ENCODE measurements at places on chromosomes 4 and X. TPM values are rescaled to one million over a fixed set of nuclear protein-coding genes. Genes with fewer than 3 reads are reported as not detected.

Gene SLC26A1
- 0.88 TPM for total RNA-seq

Gene ZDHHC15
- total RNA-seq = not detected

Gene ODAPH
- total RNA-seq = 6.2 TPM

Gene PNMA3
- 0.55 TPM for total RNA-seq

Gene ARMCX1
- not detected for total RNA-seq

Gene PNMA6A
- not detected for total RNA-seq

GRCh38 chr4:53598901-53599300 lies 7.6 kb upstream of the LNX1 start:
- no peak for DNase-seq

DNA sequence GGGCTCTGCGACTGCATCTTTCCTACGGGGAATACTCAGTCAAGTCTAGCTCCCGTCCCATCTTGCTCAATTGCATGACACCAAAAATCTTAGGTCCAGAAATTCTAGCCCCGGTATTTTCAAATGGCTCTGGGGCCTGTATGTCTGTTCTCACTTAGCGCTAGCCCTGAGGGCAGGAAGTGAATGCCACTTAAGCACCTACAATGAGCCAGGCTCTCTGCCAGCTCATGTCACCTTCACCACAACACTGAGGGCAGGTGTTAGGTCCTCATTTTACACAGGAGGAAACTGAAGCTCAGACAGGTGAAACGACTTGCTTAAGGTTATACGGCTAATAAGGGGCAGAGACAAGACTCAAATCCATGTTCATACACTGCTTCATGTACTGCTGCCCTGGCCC lies 282.8 kb downstream of the PPP1R2C start:
- DNase-seq = no peak

DNA sequence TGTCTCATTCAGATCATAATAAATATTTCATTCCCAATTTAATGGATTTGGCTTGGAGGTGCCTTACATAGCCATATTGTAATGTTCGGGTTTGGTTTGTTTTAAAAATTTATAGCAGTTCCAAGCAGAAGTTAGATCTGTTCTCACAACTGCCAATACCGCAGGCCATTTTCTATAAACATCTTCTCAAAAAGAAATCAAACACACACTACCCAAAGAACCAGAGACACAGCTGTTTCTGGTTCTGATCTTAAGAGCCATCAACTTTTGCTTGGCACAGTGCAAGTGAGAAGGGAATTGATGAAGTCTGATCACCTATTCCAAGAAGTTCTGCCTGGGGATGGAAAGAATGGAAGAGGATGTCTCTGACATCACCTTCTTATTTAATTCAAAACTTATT lies 22.9 kb downstream of the MID1IP1 start:
- DNase-seq = no peak

- DNase-seq = no peak
Observed at GRCh38 chrX:110145854-110146253, 142.9 kb downstream of the TMEM164 start.

- DNase-seq = no peak
Observed at GRCh38 chr4:68361146-68361589, 11.3 kb upstream of the YTHDC1 start.

DNA sequence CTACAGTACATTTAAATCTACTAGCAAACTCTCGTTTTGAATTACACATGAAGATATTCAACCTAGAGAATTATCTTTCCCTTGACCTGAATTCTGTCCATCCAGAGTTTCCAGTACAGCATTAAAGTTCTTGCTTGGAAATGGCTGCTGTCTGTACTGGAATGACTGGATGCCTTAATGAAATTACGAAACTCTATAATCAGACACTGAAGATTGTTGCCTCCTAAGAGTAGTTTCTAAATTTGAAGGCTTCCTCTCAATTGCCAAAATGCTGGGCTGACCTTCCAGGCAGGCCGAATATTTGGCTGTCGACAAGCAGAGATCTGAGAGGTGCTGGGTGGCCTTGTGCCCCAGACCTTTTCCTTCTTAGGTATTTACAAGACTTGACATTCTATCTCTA lies 215.1 kb upstream of the GPC4 start:
- DNase-seq = no peak

DNA sequence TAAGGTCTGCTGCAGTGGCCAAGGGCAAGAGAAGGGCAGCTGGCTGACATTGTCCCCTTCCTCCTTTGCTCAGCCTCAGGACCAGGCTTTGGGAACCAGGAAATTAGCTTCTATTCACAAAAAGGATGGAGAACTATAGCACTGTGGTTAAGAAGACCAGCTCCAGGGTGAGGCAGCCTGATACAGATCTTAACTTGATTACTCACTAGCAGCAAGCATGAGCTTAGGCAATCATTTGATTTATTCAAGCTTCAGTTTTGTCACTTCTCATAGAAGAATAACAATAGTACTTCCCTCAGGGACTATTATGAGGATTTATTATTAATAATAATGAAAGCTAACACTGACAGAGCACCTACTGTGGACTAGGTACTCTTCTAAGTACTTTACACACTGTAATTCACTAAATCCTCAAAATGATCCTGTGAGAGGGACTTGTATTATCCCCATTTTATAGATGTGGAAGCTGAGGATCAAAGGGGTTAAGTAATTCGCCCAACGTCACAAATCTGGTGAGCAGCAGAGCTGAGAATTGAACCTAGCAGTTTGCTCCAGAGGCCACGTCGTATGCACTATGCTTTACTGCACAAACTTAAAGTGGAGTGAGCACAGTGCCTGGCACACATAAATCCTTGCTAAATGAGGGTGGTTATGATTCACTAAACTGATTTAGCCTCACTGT lies 130.4 kb upstream of the PAK3 start:
- DNase-seq = no peak

All from natural killer cell treated with Interleukin-12 subunit alpha and Interleukin-12 subunit beta and Interleukin-15 and Interleukin-18, amount 100 ng/mL, for 72 hours (primary cell).